Activated CD4-positive, alpha-beta T cell treated with anti-CD3 and anti-CD28 coated beads for 24 hours (primary cell): ENCODE measurements at places on chromosomes 3 and 15.

- DNase-seq, result no peak
Observed at GRCh38 chr3:32456429-32457130, 46.1 kb downstream of the CMTM6 start.

GRCh38 chr3:170651260-170651845 is 65.5 kb upstream of the SLC7A14 start:
- no peak for DNase-seq

DNA sequence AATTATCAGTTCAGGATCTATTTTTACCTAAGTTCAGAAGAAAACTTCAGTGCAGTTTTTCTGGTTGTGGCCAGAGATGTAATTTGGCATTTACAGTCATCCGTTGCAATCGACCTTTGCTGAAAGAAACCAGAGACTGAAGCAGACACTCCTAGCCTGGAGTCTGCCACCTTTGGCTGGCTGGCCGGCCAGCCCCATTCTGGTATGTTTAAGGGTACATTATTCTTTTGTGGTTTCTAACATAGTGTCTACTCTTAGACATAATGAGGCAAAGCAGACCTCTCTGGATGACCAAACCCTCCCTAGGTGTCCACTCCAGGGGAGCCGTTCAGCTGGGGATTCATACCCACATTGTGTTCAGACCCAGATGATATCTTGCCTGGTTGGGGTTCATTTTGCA is 275.9 kb upstream of the TPM1 start:
- no peak for DNase-seq

DNA sequence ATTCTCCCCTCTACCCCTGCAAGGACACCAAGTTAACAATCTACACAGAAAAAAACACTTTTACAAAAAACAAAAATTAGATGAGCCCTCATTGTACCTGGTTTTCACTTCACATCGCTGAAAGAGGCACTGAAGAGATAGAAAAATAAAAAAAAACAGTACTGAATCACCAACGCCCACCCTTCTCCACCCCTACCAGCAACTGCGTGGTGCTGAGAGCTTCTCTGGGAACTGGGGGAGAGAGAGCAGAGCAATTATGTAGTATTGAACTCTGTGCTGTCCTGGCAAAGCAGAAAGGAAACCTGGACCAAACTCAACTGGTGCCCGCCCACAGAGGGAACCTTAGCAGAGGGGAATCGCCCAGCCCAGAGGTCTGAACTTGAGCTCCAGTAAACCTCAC is 44.6 kb downstream of the WDR49 start:
- DNase-seq, result no peak

- no peak for DNase-seq
Observed at GRCh38 chr3:55286693-55287092, 200.4 kb downstream of the WNT5A start.

DNA sequence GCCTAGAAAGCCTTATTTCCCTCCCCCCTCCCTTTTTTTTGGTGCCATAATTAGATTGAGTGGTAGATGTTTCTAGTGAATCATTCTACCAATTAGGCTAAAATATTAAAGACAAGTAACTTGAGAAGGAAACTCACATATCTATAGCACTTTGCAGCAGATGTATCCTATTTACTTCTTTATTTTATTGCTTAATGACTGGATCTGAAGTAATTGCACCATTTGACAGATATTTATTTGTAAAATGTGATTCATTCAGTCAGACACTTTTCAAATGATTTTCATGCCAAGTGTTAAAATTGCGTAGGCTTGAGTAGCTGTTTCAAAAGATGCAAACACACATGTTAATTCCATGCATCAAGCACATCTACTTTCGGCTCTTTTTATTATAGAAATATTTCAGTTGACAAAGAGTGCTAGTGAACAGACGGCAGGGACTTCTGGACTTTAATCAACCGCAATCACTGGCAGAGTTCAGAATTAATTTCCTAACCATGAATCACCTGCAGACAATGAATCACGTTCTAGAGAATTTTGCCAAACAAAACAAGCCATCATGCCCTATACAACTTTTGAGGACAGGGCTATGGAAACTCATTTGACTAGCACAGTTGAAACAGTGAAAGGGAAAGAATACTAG is 636.8 kb downstream of the MECOM start:
- DNase-seq, result no peak

DNA sequence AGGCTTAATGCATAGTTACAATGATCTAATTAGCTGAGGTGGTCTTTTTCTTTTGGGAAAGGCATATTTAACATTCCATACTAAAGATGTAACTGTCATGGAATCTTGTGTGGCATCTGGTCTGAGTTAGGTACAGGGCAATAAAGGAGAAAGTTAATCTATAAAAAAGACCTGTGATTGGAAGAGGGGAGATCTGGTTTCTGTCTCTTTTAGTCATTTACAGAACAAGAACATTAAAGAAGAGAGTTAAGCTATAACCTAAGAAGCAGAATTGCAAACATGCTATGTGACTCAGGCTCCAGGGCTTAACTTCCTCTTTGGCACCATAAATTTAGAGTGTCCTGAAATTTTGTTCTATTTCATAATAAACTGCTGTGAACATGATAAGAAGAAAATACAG is 47.2 kb upstream of the MME start:
- no peak for DNase-seq

GRCh38 chr15:28984421-28985315 is 98.9 kb downstream of the APBA2 start:
- DNase-seq, result no peak

DNA sequence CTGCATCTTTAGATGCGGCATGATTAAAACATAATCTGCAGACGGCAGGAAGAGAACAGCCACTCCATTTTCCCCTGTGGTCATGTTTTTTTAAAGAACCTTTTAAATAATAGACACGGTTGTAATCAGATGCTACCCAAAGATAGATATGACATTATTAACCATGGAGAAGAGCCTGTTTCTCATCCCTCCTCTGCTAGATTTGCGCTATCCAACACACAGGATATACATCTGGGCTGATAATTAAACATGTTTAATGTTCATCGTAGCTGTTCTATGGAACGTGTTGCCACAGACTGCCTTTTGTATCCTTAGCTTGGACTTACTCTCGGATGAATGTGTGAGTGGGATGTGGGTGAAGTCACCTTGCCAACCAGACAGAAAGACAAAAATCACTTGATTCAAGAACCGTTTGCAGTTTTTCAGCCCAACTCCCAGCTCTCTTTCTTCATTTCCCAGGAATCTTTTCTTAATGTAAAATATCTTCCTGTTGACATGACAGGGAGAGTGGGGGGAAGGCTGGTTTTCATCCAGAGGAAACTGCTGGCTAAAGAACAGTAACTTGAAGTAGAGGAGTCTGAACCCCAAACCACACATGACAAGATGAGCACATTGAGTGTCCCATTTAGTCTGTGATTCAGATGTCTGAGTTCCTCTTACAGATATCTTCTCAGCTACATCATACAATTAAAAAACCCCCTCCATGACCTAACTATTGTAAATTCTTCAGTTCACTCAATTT is 118.6 kb upstream of the PRICKLE2 start:
- DNase-seq, result no peak

- DNase-seq, result no peak
Observed at GRCh38 chr15:38130205-38130567, 122.5 kb upstream of the SPRED1 start.
